ENCODE measurements at places on chromosomes 2 and 18.
A peak's percentile ranks its signal among the peaks of the same experiment; 100 is the strongest.

- no peak for DNase-seq
These were observed 1.6 kb upstream of the ARHGEF33 start for GRCh38 chr2:38887902-38888554.

- DNase-seq: no peak
These were observed 116.0 kb downstream of the PLA2R1 start for GRCh38 chr2:159946326-159946999.

DNA sequence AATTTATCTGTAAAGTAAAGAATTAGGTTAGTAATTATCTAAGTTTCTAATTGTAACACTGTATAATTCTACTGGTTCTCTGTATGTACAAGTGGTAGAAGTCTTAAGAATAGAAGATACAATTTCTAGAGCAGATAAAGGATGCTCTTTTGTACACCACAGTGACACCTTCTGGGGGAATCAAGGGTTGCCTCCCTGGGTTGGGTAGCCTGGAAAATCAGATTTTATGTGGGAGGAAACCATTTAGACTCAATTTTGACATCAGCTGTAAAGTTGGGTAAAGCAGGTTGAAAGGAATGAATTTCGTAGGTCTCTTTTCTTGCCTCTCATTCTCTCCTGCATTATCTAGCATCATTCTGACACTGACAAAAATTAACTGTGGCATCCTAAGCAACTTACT, 354.8 kb downstream of the DCC start:
- no peak for DNase-seq

DNA sequence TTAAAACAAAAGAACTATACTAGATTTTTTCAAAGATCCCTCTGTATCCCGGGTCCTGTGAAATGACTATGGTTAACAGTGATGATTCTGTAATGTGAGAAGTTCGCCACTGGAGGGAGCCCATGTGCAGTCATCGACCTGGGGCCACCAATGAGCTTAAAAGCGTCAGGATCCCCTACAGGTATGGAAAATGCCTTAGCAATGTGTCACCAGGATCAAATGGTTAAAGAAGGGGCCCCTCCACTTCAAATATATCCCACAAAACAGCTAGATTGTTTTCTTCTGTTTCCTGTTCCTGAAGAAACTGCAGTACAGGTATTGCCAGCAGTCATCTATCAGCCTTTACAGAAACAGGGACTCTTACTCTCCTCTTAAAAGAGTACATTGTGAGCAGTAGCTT, 15.3 kb downstream of the CHRNA1 start:
- peak; percentile 69 for DNase-seq

DNA sequence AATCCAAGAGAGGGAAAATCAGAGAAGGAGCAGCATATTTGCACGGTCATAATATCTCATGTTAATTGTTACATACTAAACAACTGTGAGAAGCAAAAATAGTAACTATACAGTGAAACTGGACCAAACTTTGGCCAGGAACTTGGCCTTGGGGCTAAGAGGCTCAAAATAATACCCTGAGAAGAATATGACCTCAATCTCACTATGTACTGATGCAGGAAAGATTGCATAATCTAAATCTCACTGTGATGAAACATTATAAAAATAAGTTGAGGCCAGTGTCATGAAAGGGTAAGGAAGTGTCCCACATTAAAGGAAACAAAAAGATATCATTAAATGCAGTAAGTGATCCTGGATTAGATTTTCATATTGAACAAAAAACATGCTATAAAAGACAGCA, 36.5 kb downstream of the ZRANB3 start:
- DNase-seq: no peak

DNA sequence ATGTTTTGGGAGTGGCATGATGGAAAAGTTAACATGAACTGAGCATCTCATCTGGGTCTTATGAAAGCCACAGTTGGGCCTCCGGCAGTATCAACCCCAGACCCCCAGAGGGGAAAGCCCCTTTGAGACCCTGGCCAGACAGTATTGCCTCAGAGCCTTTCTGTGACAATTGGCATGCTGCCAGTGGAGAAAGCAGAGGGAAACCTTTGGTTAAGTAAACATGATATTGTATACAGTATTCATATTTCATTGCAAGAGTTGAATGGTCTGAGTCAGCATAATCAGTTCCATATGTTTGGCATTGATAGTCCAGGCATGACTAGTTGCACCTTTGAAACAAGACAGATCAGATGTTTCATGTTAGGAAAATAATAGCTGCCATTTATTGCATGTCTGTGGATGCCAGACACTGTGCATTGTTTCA, 20.0 kb downstream of the MERTK start:
- no peak for DNase-seq

- DNase-seq: no peak
These were observed 12.4 kb upstream of the UPP2 start for GRCh38 chr2:158089322-158089721.

GRCh38 chr2:107717661-107718060, 109.0 kb upstream of the RGPD4 start:
- DNase-seq: no peak

GRCh38 chr2:189412330-189412953, 28.8 kb upstream of the WDR75 start:
- peak; percentile 9 for DNase-seq

- DNase-seq: no peak
These were observed 51.1 kb upstream of the HNMT start for GRCh38 chr2:137913169-137913568.

GRCh38 chr2:201233812-201234662, 26.3 kb upstream of the CASP8 start:
- DNase-seq: peak; percentile 25

GRCh38 chr2:6647046-6647445, 218.7 kb downstream of the CMPK2 start:
- DNase-seq: no peak

DNA sequence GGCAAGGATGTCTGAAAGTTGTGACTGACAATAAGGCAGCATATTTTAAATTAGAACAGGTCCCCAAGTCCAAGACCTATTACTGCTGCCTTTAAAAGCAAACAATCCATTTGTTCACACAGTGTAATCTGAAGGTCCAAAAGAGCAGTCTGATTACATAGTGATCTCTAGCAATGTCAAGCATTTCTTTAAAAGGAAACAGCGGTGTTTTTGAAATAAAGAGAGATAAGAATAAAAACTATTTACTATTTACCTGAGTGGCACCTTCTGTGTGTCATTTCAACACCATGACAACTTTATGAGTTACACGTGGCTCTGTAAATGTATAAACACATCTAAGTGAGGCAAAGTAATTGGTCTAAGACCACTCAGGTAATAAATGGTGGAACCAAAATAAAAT, 1009.9 kb upstream of the CNTNAP5 start:
- no peak for DNase-seq

- peak; percentile 31 for DNase-seq
These were observed at the start of gene QPCT for GRCh38 chr2:37344453-37345361. Gene QPCT, plus strand, starts transcription at chr2:37344630. Its CDS starts 102 bp downstream, at chr2:37344732.

- DNase-seq: no peak
These were observed 38.6 kb downstream of the STK25 start for GRCh38 chr2:241469746-241470145.

- DNase-seq: no peak
These were observed 164.7 kb downstream of the CCDC102B start for GRCh38 chr18:68962623-68963022.

- no peak for DNase-seq
These were observed 141.4 kb upstream of the DOK6 start for GRCh38 chr18:69259282-69259681.

- DNase-seq: no peak
These were observed 198.5 kb downstream of the LOXHD1 start for GRCh38 chr18:46458472-46458871.

GRCh38 chr2:106106622-106107508, 87.2 kb downstream of the UXS1 start:
- no peak for DNase-seq

GRCh38 chr2:207308519-207309224, 142.9 kb upstream of the KLF7 start:
- DNase-seq: no peak

DNA sequence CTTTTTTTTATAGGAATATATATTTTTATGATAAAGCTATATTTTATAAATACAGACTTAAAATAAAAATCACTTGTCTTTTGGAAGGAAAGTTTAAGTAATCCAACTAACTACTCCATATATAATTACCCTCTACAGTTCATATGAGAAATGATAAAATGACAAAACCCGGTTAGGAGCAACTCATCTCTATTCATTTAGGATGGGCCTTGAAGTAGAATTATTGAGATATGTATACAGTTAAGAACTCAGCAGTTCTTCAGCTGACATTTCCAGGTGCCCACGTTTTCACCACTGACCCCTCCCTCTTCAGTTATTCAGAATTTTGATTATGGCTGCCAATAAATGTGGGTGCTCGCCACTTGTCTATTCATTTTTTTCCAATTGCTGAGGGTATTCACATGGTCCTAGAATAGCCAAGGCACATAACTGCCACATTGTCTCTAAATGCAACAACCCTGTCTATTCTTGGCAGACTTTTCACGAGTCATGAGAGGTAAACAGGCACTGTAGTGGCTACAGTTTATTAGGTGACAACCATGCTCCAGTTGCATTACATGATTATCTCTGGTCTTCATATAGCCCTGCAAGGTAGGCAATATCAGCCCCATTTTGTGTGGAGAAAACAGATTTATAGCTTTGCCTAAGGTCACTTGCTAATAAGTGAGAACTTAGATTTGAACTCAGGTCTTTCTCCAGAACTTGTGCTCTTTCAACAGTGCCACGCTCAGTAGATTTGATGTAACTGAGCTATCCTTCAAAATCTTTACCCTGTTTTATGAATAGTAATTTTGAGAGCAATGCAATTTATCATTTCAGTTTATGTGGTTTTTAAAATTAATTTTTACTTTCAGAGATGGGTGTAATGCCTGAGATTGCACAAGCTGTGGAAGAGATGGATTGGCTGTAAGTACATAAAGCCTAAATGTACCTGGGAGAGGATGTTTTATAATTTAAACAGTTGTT, 2.9 kb downstream of the DDX1 start:
- DNase-seq: no peak

- DNase-seq: no peak
These were observed 300.0 kb upstream of the SLC39A10 start for GRCh38 chr2:195356920-195357440.

- DNase-seq: no peak
These were observed 18.7 kb upstream of the CCBE1 start for GRCh38 chr18:59715966-59716369.

DNA sequence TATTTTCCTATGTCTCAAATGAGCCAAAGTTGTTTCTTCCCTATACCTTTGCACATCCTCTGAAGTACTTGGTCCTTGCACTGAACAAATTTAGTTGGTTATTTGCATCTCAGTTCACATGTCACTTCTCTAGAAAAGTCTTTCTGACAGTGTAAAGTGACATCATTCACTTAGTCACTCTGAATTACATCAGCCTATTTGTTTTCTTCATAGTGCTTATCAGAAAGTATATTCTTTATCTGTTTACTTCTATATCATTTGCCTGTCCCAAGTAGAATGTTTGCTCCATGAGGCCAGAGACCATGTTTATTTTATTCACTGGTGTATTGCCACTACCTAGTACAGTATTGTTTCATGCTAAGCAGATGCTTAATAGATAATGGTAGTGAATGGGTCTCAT, 173.7 kb downstream of the HNMT start:
- DNase-seq: no peak

- DNase-seq: no peak
These were observed 39.0 kb upstream of the BMPR2 start for GRCh38 chr2:202337151-202337550.

DNA sequence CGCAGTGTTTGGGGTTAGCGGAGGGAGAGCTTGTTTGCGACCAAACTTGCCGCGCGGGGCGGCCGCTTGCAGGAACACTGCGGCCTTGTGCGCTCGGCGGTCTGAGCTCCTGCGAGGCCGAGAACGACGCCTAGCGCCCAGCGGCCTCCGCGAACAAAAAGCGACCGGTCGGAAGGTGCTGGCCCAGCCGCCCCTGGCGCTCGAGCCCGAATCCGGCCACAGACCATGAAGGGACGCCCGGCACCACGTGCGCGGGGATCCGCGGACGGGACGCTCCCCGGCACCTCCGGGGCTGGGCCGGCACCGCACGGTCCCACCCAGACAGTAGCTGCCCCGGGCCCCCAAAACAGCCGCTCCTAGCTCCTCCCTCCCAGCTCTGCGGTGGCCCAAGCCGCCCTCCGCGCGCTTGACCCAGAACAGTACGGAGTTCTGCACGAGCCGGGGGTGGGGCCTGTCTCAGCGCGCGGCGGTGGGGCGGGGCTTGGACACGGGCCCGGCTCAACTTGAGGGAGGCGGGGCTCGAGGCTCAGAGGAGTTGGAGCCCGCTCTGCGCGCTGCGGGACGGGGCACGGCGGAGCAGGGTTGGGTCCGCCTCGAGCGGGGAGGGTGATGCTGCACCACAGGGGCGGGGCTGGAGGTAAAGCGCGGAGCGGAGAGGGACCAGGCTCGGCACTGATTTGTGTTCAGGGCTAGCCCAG, 664 bp upstream of the IMPA2 start:
- peak; percentile 99 for DNase-seq

- no peak for DNase-seq
These were observed 435.3 kb downstream of the TGIF1 start for GRCh38 chr18:3885209-3885792.

DNA sequence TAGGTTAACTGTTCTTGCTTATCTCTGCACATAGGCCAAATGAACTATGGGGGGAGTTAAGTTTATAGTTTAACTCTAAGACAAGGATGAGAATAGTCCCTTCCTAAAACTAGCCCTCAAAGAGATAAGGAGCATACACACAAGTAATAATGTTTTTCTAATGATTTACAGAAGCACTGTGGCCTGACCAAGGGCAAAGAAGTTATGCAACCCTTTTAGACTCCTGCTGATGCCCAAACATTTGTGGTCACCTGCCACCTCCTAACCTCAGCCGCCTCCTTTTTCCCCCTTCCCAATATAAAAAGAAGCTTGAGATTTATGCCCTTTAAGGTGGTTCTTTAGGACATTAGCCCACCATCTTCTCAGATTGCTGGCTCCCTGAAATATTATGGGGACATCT, 357.7 kb downstream of the ALK start:
- DNase-seq: no peak

DNA sequence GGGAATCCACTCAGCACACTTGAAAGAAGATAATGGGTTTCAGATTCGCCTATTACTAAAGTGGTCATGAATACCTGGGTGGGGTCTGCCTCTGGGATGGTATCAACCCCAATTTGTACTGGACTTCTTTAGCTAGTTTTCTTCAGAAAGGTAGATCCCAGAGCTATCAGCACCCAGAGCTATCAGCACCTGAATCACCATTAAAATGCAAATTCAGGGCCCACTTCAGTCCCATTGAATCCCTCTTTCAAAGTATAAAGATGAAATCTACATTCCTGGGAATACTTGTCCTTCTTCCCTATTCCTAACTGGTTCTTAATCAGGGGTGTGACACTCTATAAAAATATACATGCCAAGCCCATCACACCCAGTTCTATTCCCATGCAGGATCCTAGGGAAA, 914.3 kb downstream of the DCC start:
- DNase-seq: no peak

GRCh38 chr2:65500310-65501040, 68.1 kb upstream of the SPRED2 start:
- DNase-seq: no peak

- no peak for DNase-seq
These were observed 550.5 kb downstream of the SPAG16 start for GRCh38 chr2:213834746-213835145.

DNA sequence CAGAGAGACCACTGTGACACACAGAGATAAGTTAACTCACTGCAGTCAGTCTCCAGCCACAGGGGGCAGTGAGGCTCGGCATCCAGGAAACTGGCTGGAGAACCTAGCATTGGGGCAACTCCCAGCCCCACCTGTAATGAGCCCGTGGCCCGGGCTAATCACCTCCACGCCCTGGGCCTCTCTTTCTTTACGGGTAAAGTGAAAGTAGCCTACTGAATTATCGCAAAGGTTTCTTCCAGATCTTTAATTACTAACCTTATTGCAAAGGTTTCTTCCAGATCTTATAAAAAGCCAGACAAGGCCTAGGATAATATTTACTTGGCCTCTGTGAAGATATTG, 45.7 kb upstream of the ACAA2 start:
- no peak for DNase-seq
